MCF 10A (cell line): ENCODE measurements at places on chromosomes 4 and X. TPM values are rescaled to one million over a fixed set of nuclear protein-coding genes. Genes with fewer than 3 reads are reported as not detected.

DNA sequence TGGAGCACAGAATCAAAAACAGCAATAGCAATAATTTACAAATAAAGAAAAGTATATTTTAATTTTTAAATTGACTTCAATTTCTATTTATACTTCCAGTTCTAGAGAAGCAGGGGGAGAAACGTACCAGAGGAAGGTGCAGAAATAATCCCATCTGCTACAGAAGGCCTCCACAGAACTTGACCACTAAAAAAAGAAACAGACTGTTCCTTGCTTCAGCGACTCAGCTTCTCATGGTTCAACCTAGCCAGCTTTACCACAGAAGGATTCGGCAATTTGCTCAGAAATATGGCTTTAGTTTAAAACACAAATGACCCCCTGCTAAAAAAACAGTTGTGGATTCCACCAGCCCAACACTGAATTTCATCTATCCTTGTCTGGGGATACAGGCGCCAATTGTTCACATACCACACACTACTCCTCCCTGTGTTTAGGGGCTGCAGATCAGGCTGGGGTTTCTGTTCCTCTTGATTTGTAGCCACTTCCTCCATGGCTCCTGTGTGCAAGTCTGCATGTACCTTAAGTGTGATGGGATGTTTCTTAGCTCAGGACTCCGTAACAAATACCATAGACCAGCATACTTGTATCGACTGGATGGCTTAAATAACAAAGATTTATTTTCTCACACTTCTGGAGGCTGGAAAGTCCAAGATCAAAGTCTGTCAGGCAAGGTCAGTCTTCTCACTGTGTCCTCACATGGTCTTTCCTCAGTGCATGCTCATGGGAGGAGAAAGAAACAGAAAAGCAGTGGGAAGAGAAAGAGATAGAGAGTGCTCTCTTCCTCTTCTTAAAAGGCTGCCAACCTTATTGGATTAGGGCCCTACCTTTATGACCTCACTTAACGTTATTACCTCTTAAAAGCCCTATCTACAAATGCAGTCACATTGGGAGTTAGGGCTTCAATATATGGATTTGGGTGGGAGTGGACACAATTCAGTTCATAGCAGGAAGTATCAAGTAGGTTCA lies 79.1 kb downstream of the AMOT start:
- no peak for DNase-seq
- no peak overlapping the region for H3K27ac ChIP-seq
- H3K4me3 ChIP-seq = no peak overlapping the region

The PDGFRA gene
- not detected in 2 replicates for total RNA-seq

DNA sequence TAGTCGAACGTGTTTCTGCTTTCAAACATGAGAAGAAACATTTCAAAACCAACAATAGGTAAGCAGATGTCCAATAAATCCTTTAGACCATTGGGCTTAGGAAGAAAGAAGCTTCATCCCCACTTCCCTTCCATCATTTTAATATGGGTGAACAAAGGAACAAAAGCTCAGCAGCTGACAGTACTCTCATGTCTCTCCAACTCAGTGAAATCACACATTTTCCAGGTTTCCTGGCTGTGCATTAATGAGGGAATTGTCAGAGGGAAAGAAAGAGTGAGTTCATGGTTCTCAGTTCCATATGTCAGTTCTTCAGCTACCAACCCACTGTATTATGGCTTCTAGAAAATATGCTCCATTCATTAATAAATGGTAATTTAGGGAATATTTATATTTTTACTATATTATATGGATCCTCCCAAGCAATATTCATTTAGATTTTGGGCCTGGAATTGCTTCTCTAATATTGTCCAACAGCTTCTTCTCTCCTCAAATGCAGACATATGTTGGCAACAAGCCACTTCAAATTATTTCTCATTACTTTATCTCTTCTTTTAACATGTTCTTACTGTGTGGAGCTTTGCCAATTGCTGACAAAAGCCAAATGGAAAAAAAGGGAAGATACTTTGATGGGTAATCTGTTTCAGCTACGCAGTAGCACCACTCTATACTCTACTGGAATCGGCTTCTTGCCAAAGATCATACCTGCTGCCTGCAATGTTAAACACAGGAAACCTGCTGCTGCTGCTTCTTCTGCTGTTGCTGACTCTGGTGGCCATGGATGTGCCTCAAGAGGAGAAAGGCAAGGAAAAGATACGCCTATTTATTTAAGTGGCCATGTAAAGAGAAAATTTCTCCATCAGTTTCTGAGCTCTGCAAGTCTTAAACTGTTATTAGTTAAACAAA lies 1757.6 kb downstream of the ARAP2 start:
- no peak for DNase-seq
- H3K36me3 ChIP-seq = no peaks in the 10 kb centered on the region

DNA sequence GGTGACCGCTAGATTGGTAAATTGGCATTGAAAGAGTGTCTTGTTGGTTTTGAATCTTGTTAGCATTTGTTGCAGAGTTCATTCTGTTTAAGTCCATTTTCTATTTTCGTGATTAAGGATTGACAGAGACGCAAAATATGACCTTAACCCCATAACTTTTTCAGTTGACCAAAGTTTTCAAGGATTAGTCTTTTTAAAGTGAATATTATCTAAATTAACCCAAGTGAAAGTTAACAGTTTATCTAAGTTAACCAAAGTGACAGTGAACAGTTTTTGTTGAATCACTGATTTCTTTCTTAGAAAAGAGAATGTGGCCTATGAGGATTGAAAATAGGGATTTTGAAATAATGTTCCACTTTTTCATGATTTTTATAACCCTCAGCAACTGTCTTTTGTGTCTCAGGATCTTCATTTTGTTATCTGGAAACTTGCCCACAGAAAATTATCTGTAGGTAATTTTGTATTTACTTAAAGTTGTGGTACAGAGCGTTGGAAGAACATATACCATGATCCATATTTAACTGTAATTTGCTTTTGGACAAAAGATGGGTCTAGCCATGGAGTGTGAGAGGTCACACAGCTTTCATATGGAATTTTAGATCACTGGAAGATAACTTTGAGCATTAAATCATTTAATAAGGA lies 3.3 kb downstream of the CPEB2 start:
- H3K4me1 ChIP-seq = peaks cover 14% of the 10 kb centered on the region
- peak overlapping the region; percentile 89 for H3K4me3 ChIP-seq
- peak; percentile 1 for DNase-seq
- H3K27me3 ChIP-seq = no peaks in the 10 kb centered on the region
- H3K27ac ChIP-seq = peak overlapping the region; percentile 92

- H3K4me1 ChIP-seq = no peaks in the 10 kb centered on the region
- no peak for DNase-seq
- no peaks in the 10 kb centered on the region for H3K36me3 ChIP-seq
- H3K27me3 ChIP-seq = no peaks in the 10 kb centered on the region
These were observed 119.7 kb downstream of the SHOX start for GRCh38 chrX:750263-750662.

DNA sequence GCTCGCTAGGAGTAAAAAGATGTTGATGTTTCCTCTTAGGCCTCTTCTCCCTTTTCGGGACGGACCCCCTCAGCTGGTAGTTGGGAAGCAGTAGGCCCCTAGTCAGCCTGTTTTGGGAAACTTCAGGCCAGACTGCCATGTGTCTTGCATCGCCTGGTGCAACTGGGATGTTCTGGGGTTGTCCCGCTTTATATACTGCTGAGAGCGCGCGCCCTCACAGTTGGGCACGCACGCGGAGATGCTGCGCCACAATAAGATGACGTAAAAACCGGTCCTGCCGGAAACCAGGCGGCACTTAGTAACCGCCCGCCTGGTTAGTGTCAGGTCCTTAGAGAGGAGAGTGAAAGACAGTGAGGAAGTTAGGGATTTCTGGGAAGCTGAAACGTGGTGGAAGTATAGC lies 231.3 kb upstream of the CT83 start:
- H3K4me1 ChIP-seq = no peaks in the 10 kb centered on the region
- H3K27ac ChIP-seq = no peak overlapping the region
- no peak for DNase-seq
- peaks cover 19% of the 10 kb centered on the region for H3K27me3 ChIP-seq

The RTL9 gene
- not detected in 2 replicates for total RNA-seq

DNA sequence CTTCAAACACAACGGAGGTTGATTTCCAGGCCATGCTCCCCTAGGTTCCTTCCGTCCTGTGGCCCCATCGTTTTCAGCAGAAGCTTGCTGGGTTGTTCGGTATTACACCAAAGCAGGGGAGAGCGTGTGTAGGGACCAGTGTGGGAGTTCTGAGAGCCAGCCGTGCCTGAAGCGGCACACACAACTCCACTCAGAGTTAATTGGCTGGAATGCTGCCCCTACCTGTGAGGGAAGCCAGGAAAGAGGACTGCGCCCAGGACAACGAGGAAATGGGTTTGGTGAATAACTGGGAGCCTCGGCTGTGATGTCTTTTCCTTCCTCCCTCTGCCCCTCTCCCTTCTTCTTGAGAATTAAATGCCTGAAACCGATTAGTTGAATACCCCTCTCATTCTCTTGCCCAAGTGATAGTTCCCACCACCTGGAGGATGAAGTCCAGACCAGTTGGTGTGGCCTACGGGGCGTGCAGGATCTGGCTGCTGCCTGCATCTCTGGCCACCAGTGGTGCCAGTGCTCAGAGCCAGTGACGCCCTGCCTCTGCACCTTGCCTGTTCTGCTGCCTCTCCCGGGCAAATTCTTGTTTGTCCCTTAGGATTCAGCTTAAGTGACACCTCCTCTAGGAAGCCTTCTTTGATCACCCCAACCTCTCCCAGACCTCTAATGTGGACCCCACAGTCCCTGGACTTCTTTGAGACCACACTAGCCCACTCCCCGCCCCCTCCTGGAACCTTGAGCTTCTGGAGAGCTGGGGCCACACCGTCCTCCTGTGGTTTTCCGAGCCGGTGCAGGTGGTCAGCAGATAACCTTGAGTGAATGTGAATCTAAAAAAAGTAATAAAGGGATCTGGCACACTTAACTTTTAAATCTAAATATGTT lies 33.6 kb downstream of the TBC1D14 start:
- H3K27me3 ChIP-seq = no peaks in the 10 kb centered on the region
- peaks cover 14% of the 10 kb centered on the region for H3K36me3 ChIP-seq
- H3K4me1 ChIP-seq = peaks cover 32% of the 10 kb centered on the region
- H3K27ac ChIP-seq = peak overlapping the region; percentile 95
- DNase-seq = no peak

DNA sequence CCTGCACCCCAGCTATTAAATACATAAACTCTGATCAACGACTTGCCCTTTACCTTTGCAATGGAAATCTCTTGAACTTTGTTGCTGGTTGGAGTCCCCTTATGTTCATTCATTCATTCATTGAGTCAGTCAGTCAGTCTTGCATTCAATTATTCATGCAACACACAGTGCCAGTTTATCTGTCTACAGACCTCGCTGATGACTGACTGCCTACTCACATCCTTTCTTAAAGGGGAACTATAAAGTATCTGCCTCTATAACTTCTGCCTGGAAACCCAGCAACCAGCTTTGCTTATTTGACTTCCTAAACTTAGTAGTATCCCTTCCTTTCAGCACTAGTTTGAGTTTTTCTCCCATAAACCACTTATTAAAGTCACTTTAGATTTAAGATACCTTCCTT lies 620.8 kb upstream of the ADGRL3 start:
- H3K36me3 ChIP-seq = no peaks in the 10 kb centered on the region
- H3K4me3 ChIP-seq = no peak overlapping the region
- no peaks in the 10 kb centered on the region for H3K27me3 ChIP-seq
- no peak overlapping the region for H3K27ac ChIP-seq

The TENM3 gene
- total RNA-seq = 34.1 and 44.4 TPM in 2 replicates

The ARX gene
- total RNA-seq = 0.10 TPM in 1 of 2 replicates, not detected in the other

The CTAG1B gene
- total RNA-seq = not detected in 2 replicates

GRCh38 chr4:177555007-177555574 lies 112.9 kb upstream of the AGA start:
- no peaks in the 10 kb centered on the region for H3K4me1 ChIP-seq
- no peak overlapping the region for H3K27ac ChIP-seq
- peak; percentile 61 for DNase-seq
- H3K27me3 ChIP-seq = no peaks in the 10 kb centered on the region
- no peaks in the 10 kb centered on the region for H3K36me3 ChIP-seq

DNA sequence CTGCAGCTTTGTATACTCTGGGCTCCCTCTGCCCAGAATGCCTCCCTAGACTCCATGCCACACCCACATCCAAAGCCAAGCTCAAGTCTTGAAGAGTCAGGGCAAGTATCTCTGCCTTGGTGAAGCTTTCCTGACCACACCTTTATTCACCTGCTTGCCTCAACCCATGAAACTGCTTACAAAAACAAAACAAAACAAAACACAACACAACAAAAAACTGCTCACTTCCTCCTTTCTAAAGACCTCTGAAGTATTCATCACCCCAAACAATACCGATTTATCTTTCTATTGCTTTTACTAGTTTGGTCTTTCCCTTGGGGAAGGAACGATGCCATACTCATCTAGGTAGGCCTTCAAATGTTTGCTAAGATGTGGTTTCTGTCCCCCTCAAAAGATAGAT lies 45.0 kb downstream of the TMEM165 start:
- H3K27ac ChIP-seq = no peak overlapping the region
- no peak for DNase-seq
- peaks cover 48% of the 10 kb centered on the region for H3K36me3 ChIP-seq
- no peaks in the 10 kb centered on the region for H3K27me3 ChIP-seq
- no peak overlapping the region for H3K4me3 ChIP-seq
- H3K4me1 ChIP-seq = no peaks in the 10 kb centered on the region
